ENCODE measurements at places on chromosomes 1 and 21. TPM values are rescaled to one million over a fixed set of nuclear protein-coding genes. Genes with fewer than 3 reads are reported as not detected.

Gene NBPF10
- 1.3 TPM for total RNA-seq

DNA sequence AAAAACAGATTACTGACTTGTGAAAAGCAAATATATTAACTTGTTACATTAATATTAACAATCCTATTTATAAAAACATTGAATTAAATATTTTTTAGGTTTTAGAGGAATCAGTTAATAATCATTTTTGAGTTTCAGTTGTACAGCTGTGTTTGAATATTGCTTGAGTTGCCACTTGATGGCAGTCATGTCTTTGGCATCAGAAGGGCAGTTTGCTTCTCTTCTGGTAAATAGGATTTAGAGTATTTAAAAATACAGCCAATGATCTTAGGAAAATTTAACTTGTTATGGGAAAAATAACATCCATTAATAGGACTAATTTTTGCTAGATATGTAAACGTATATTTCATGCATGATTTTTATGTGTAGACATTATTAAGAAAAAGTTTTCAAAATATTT lies 234.1 kb downstream of the NCAM2 start:
- DNase-seq = peak; percentile 9

GRCh38 chr1:62590255-62590969 lies 6.9 kb upstream of the ANGPTL3 start:
- no peak for DNase-seq

GRCh38 chr1:107633596-107633995 lies 331.4 kb downstream of the VAV3 start:
- DNase-seq = no peak

Gene TTC24
- not detected for total RNA-seq

Gene CRP
- not detected for total RNA-seq

DNA sequence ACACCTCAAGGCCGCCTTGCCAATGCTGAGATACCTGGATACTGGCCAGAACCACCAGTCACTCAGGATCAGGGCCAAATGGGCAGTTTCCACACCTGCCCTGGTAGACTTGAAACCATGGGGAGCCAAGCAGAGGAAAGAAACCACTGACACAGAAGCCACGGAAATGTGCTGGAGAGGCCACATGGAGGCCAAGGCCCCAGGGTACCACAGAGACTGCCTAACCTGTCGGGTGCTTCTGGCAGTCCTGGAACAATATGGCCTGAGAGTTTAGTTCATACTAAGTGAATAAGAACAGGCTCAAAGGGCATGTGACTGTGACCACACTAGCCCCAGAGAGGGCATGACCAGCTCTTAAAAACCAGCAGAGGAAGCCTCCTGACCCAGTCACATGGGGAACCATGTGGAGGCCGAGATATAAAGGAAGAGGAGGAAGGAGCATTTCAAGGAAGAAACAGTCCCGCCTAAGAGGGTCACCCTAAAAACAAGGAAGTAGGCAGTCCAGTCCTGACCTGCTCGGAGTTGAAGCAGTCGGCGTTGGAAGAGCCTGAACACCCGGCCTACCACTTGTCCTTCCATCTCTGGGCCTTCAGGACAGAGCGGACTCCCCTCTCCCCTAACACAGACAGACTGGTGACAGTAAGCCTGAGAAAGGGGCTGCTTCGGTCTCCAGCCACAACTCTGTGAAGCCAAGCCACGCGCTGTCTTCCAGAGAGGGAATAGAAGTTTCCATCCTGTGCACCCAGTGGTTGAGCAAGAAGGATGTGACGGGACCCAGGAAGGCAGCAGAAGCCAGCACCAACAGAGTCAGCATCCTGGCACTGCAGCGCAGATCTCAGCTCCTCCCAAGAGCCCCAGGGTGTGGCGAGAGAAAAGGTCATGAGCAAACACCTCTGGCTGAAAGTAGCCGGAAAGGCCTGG lies at the start of gene DENND2D:
Gene DENND2D (minus strand): TSS at position 766 of the 921 bp plus-strand sequence. CDS start 187 bp downstream, at position 579.
- no peak for DNase-seq

DNA sequence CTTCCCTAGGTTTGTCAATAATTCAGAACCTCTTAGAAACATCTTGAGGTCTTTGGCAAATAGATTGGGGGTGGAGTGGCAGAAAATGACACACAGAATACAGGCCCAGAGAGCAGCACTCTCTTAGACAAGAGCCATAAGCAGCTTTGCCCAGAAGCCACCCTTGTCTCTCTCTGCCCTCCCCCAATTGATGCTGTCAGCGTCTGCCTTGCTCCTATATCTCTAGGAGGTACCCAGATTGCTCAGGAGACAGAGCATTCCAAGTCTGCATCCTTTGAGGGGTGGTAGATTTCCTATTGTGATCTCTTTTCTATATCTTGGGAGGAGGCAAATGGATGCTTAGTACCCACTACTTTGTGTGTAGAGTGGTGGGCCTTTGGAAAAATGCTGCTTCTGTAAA lies 1.8 kb downstream of the RGL1 start:
- DNase-seq = no peak

GRCh38 chr1:154742606-154743005 lies 127.5 kb downstream of the KCNN3 start:
- DNase-seq = no peak

DNA sequence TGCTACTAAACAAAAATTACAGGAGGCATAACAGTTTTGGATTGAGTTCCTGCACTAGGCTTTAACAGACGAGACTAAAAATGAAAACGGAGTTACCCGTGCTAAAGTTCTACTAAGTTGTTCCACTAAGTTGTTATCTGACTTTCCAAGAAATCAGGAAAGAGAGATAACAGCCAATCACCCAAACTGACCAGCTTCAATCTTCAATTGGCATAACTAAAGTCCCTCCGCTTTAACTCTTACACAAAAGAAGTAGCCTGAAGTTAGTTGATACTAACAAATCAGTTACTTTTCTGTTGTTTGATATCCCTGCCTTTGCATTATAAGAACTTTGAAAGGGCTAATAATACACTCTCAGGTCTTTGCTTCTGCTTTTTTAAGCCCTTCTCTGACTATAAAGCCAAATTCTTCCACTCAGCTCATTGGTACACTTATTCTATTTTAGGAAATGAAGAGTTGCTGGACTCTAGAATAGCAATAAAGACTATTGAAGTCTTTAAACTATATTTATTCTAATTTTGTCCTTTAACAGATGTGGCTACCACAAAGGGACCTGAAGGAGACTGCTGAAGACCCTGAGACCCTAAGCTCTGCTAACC lies 61.3 kb downstream of the TESK2 start:
- DNase-seq = no peak

DNA sequence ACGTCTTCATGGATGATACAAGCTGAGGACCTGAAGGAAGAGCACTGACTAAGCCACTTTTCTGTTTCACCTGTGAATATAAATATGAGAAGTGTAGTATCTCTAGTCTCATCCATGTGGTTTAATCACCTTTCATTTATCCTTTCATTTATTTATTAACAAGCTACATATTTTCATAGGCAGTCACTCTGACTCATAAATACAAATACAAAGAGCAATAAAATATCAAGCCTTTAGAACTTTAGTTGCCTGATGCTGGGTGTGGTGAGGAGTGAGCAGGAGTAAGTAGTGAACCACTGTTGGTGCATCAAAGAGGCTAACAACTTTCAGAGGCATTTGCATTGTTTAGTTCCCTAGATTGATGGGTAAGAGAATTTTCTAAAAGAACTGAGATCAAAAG lies 269.0 kb upstream of the C1orf87 start:
- DNase-seq = peak; percentile 12

Data from bronchial epithelial cell (primary cell).